Activated T-cell treated with anti-CD3 and anti-CD28 coated beads for 24 hours (primary cell): ENCODE measurements at places on chromosomes 1 and 21.

DNA sequence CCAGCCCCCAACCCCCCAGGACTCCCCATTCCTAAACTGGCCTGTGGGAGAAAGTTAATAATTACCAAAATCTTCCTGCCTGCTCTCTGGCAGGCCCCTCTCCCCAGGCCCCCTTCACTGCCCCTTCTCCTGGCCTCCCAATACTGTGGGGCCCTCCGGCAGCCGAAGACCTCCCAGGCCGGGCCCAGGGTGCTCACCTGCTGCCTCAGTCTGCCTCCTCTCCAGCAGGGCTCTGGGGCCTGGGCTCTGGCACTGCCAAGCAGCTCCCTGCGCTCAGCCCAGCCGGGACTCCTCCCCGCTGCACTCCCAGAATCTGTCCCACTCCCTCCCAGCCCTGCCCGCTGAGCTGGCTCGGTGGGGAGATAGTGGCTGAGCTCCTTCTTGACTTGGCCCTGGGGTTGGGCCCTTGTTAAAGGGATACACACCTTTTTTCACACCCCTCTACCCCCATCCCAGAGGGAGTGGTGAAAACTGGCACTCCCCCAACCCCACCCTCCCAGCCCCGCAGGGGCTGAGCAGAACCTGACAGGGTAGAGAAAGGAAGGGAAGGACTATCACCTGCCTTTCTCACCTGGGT lies at the start of gene S100A16:
Gene S100A16, minus strand, starts transcription at position 383 of the 577 bp plus-strand sequence. CDS start 4,986 bp downstream, outside the sequence.
- no peak for DNase-seq

DNA sequence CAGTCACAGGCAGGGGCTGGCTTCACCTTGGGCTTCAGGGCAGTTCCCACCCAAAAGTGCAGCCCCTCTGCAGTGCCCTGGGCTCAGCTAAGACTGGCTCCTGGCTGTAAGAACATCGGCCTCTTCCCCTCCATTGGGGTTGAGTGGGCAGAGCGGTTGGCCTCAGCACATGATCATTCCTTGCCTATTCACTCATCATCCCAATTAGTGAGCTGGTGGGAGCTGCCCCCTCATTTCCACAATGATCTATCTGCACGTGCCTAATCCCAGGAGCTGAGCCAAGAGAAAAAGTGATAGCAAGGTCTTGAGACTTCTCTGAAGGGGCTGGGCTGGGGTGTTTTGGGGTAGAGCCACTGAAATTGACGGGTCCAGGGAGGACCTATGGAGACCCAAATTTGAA lies 133.6 kb downstream of the SYF2 start:
- DNase-seq: no peak

DNA sequence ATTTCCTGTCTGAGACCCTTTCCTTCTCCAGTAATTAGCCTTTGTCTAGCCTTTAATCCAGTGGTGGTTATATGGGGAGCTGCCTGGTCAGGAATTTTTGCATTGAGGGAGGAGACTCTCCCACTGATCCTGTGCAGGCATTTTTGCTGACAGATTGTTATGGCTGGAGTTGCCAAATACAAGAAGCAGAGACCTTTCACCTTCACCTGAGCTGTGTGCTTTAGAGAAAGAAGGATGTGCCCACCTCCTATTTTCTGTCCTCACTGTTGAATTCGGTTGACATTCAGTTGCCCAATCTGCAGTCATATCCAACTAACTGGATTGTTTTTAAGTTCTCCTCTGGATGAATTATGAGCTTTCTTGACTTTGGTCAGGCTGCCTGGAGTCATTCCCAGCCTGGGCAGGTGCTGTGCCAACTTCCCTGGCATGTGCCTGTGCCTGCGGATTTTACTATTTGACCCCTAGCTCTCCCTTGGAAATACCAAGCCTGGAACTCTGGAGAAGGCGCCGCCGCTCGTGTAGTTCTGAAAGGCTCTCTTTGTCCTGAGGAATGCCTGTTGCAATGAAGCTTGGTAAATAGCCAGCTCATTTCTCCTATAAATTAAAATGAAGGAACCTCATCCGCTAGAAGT lies 143.9 kb downstream of the NOS1AP start:
- no peak for DNase-seq

DNA sequence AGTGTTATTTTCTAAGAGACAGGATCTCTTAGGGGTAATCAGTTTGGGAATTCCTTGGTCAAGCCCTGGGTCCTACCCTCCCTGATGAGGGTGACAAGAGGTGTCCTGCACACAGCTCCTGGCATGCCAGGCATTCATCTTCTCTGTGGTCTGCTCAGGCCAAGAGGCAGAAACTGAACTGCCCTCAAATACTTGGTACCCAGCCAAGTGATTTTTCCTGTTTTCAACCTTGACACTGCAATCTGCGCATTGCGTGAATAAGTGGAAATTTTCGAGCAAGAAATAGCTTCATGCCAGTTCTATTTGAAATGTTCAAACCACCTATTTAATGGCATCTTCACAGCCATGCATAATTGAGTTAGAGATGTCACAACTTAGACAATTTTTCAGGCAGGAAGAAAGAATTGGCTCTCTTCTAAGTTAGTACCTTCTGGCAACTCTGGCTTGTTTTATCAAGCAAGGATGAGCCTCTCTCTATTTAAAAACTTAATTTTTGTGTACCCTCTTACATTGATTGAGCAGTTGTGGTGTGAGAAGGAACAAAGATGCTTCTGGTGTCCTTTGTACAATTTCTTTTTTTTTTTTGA lies 27.0 kb downstream of the DNM3 start:
- no peak for DNase-seq

GRCh38 chr21:42550817-42551216 lies 37.2 kb downstream of the SLC37A1 start:
- DNase-seq: no peak

- DNase-seq: no peak
Measured at GRCh38 chr1:65955503-65955902, 162.8 kb downstream of the PDE4B start.

GRCh38 chr1:151813271-151813977 lies 8.2 kb upstream of the LINGO4 start:
- no peak for DNase-seq

GRCh38 chr1:198540580-198540979 lies at the start of gene ATP6V1G3:
Gene ATP6V1G3, minus strand, starts transcription at chr1:198540680. Its CDS starts 30 bp downstream, at chr1:198540650.
- DNase-seq: no peak

GRCh38 chr1:25100151-25100833 lies 132.0 kb downstream of the SYF2 start:
- DNase-seq: no peak

DNA sequence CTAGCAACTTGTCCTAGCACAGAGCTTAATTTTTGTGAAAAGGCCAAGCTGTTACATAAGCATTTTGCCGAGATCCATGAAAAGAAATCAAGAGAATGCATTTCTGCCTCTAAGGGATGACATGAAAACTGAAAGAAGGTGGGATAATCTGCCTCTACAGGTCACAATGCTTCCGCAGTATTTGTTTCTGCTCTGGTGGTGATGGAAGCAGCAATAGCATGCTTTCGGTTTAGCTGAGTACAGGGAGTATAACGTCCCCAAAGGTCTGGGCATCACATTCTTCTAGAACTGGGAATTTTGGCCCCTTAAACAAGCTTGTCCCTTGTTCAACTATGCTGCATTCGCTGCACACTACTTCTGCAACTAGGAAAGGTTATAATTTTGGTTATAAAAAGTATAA lies 14.4 kb upstream of the MAGI3 start:
- DNase-seq: no peak

DNA sequence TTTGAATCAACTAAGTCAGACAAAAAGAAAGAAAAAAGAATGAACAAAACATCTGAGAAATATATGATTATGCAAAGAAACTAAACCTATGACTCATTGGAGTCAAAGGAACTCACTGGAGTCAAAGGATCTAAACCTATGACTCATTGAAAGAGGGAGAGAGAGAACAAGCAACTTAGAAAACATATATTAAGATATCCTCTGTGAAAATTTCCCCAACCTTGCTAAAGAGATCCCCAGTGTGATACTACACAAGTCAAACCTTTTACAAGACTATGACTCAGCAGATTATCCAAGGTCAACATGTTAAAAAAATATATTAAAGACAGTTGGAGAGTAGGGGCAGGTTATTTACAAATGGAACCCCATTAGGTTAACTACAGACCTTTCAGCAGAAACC lies 1538.3 kb downstream of the NCAM2 start:
- no peak for DNase-seq

DNA sequence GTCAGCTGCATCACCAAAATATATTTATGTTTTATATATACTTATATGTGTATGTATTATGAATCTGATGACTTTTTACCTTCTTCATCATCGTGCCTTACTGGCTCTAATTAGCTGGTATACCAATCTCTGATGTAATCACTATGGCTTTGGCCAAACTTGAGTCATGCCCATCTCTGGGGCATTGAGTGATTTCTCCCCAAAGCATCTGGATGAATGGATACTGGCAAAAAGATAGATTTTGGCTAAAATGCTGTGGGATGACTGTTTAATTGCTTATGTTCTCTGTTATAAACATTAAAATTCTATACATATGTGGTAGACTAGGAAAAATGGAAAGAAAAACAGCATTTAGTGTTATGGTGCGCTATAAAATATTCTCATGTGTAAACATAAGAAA lies 19.6 kb downstream of the CDKN2C start:
- no peak for DNase-seq

DNA sequence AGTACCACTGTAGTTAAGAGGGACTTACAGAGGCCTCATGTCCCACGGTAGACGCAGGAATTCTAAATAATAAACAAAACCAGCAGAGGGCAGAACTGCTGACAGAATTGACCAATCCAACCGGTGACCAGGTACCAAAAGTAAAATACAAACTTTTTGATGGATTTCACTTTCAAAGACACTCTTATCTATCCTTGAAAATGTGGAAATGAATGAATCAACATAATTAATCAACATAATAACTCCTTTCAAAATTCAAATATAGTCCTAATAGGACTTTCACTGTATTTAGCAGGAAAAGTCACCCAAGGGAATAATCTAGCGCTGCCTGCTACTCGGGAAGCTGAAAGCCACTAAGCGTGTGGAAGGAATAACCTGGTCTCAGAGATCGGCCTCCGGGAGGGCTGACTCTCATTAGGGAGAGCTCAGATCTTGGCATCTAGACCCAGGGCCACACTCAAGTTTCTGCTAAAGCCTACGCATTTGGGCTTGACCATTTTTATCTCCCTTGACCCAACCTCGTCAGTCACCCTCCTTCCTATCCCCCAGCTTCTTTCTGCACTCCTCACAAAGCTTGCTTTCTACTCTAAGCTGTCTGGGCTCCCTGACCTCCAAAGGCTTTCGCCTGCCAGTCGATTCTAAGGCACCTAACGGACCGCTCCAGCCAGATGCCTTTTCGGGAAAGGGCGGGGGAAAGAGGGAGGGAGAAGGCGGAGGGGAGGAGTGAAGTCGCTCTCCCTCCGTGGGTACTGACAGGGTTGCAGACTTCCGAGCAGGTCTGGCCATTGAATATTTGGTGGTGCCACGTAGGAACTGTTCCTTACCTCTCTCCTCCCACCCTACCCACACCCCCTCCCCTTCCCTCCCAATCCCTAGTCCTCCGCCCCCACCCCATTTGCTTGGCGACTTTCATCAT lies 1.6 kb downstream of the COL11A1 start:
- DNase-seq: no peak

GRCh38 chr1:159229896-159230295 lies 25.2 kb downstream of the ACKR1 start:
- DNase-seq: no peak

DNA sequence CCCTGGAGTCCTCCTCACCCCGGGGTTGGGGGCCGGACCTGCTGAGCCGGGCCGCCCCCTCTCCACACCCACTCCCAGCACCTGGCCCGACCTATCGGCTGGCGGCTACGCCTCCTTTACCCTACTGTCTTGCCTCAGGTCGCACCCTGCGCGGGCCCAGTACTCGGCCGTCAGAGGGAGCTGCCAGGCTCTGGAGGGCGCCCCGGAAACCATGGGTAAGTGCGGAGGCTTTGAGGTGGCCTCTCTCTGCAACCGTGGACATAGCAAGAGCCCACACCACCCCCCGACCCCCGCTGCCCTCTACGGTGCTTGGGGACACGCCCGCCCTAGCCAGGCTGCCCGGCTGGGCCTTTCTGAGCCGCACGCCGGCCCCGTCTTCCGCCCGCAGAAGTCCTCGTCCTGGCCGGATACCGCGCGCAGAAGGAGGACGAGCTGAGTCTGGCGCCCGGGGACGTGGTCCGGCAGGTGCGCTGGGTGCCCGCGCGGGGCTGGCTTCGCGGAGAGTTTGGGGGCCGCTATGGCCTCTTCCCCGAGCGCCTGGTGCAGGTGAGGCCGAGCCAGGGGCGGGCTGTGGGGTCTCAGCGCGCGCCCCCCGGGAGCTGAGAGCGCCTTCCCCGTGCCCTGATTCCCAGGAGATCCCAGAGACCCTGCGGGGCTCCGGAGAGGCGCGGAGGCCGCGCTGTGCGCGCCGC lies at the start of gene SH3D21:
Gene SH3D21, plus strand, starts transcription at position 159 of the 692 bp plus-strand sequence. Its CDS starts 53 bp downstream, at position 212.
- DNase-seq: no peak

GRCh38 chr1:100152271-100152670 lies 19.3 kb downstream of the TRMT13 start:
- DNase-seq: no peak

DNA sequence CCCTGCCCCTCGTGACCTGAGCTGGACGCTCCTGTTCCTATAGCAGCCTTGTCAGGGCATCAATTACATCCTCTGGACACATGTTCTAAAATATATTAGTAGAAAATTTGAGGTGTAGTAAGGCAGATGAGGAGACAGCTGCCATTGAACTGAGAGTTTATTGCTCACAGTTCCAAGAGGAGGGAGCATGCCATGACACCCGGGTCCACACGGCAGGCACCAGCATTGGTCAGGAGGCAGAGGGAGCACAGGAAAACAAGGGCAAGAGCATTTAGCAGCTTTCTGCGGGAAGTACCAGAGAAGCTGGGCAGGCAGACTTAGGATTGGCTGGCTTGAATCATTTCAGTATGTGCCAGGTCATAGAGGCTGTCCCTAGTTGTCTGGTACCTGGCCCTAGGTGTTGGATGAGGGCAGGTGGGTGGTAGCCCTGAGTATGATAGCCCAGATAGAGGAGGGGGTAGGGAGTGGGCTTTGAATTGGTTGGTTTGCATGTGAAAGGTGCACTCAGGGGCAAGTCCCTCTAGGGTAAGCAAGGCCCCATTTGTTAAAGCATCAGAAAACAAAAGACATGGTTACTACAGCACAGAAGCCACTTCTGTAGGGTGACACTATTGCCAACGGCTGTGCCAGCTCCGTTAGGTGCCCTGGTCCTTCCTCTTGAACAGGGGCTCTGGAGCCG lies 223.6 kb upstream of the RAB4A start:
- no peak for DNase-seq

GRCh38 chr1:59290193-59290949 lies 6.5 kb upstream of the FGGY start:
- DNase-seq: no peak

- DNase-seq: no peak
Measured at GRCh38 chr1:194929357-194929756, 1678.9 kb downstream of the KCNT2 start.

- no peak for DNase-seq
Measured at GRCh38 chr1:205294175-205294917, 27.2 kb downstream of the NUAK2 start.

- DNase-seq: no peak
Measured at GRCh38 chr1:226806988-226807387, 63.4 kb upstream of the PSEN2 start.

- no peak for DNase-seq
Measured at GRCh38 chr1:184492536-184492935, 105.7 kb downstream of the C1orf21 start.
